ENCODE measurements at places on chromosomes 3 and 15.

- DNase-seq: no peak
Observed at GRCh38 chr3:123352134-123352554, 96.7 kb downstream of the ADCY5 start.

DNA sequence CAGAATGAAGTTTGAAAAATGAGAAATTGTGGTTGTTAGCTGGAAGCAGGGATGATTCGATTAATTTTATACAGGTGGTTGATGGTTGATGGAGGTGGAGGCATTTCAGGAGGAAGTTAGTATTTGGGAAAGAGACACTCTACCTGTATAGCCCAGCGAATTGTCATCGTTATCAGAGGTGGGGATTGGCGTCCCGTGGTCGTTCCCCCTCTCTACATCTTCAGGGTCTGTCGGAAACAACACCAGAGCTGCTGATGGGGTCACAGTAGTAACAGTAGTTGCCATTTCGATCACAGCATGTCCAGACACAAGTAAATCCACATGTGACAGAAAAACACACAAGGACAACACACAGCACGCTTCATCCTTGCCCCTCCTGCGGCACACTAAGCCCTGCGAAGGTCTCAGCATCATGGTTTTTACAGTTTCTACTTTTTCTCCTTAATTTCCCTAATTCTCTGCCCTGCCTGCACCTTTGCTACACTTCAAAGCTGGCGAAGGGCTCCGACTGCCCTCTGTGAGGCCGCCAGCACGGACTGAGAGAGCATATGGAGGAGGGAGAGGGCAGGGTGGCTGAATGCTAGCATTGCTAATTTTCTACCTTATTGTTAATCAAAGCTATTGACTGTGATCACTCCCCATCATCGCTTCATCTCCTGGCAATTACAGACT, 642.3 kb downstream of the ROBO1 start:
- DNase-seq: no peak

GRCh38 chr3:125186800-125187598, 25.5 kb downstream of the SLC12A8 start:
- no peak for DNase-seq

GRCh38 chr3:149199474-149199873, 22.2 kb downstream of the CP start:
- DNase-seq: no peak

- DNase-seq: no peak
Observed at GRCh38 chr3:115072265-115073021, 74.6 kb downstream of the ZBTB20 start.

- no peak for DNase-seq
Observed at GRCh38 chr15:65731926-65732325, 60.2 kb downstream of the DENND4A start.

DNA sequence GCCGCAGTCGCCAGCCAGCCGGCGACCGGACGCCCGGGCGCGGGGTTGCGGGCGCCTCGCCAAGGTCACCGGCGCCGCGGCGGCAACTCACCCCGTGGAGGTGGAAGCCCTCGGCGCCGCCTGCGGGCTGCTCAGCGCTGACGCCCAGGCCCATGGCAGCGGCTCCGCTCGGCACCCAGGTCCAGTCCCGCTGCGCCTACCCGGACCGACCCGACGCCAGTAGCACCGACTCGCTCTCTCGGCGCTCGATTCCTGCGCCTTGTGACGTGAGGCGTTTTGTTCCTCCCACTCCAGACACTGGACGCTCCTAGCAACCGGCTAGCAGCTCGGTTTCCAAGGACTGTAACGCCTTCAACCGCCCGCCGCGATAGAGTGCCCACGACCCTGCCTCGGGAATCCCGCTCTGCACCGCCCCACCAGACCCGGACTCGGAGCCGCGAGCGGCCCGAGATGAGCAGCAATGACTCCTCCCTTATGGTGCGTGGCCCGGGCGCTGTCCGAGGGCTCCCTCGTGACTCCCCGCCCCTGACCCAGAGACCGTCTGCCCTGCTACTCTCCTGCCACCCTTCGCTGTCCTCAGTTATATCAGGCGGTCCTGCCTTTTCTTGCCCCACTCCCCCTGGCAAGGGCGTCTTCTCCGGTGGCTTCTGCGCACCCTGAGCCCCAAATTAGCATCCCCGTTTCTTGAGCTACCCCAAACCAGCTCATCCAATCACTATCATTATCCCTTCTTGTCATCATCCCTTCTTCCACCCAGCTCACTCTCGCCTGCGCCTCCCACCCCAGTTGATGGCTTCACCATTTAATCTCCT, at the start of the genes GORASP1 and TTC21A:
GORASP1 (minus strand) TSS at position 240 of the 812 bp plus-strand sequence; CDS start at position 154, 86 bp downstream.
TTC21A (plus strand) TSS at position 293 of the 812 bp plus-strand sequence; CDS start at position 451, 158 bp downstream.
- DNase-seq: peak; percentile 52

DNA sequence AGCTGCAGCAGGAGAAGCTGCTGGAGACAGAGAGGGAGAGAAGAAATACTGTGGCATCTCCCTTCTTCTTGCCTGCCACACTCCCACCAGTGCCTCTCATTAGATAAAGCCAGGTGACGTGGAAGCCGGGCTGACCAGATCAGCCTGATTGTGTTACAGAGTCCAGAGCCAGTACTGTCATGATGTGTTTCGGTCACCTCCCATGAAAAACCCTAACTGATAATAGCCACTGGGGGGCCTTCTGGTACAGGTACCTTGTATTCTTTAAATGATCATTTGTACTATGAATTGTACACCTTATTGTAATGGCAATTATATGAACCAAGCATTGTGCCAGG, 125.8 kb upstream of the TMEM108 start:
- DNase-seq: no peak

- peak; percentile 30 for DNase-seq
Observed at GRCh38 chr3:128112357-128112968, 11.1 kb downstream of the RUVBL1 start.

GRCh38 chr15:77335298-77335697, 84.6 kb downstream of the PEAK1 start:
- no peak for DNase-seq

DNA sequence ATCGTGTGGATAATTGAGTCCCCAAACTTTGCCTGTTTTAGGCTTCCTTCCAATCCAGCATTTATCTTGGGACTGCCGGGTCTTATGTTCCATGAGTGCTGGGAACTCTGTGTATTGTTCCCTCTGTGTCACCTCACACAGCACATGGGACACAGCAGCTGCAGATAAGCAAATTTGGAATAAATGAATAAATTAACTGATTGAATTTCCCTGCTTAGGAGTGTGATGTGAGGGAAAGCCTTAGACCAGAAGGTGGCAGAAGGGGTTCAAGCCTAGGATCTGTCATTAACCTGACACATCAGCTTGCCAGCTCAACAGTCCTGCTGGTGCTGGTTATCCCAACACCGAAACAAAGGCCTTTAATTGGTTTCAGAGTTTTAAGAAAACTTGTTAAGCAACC, 114.3 kb downstream of the OXSM start:
- no peak for DNase-seq

DNA sequence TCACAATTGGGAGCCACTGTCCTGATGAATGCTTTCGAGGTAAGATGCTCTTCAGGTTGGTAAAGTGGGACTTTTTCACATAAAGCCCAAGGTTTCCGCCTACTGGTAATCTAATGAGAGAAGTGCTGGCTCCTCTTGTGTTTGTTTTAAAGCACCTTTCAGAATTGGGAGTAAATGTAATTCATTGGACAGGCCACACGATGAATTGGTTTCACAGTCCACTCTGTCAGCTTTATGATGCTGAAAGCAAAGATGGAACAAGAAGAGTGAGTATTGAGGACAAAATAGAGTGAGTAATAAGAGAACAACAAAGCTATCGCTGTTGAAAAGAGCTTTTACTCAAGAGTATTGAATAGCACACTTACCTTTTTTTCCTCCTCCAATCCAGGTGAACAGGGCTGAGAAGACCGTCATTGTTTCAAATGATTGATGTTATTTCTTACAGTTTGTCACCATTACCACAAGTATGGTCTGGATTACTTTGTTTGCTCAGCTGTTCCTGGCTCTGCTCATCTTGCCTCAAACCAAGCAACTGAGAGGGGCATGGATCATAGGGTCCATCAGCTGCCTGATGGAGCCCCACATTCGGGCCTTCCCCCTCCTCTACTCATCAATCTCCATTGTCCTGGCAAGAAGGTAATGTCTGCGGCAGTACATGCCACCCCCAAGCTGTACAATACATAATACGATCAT, 136.1 kb upstream of the CNTN4 start:
- no peak for DNase-seq

GRCh38 chr15:88166082-88166993, 90.2 kb downstream of the NTRK3 start:
- peak; percentile 2 for DNase-seq

GRCh38 chr3:124707656-124708062, 22.6 kb upstream of the UMPS start:
- no peak for DNase-seq

DNA sequence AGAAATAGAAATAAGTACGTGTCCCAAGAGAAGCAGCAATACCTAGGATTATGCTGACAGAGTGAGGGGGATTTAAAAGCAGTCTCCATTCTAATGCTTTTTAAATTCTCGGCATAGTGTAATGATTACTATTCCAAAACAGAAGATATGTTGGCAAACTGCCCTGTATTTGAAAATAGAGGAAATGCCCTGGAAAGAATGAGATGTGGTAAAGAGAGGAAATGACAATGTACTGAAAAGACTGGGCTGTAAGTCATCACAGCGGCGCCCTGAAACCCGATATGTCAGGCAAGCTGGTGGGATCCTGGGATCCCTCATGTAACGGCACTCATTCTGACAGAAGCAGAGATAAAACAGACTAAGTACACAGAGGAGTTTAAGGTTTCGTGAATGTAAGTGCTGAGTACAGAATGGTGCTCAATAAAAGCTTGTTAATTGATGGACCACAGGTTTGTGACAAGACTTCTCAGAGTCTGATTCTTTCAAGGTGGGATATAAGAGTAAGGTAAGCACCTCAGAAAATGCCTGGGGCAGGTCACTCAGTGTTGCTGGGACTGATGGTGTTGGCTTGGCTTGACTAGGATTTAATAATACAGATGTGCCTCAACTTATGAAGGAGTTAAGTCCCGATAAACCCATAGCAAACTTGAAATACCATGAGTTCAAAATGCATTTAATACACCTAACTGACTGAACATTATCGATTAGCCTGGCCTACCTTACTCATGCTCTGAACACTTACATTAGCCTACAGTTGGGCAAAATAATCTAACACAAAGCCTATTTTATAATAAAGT, 91.4 kb downstream of the NFKBIZ start:
- DNase-seq: no peak

DNA sequence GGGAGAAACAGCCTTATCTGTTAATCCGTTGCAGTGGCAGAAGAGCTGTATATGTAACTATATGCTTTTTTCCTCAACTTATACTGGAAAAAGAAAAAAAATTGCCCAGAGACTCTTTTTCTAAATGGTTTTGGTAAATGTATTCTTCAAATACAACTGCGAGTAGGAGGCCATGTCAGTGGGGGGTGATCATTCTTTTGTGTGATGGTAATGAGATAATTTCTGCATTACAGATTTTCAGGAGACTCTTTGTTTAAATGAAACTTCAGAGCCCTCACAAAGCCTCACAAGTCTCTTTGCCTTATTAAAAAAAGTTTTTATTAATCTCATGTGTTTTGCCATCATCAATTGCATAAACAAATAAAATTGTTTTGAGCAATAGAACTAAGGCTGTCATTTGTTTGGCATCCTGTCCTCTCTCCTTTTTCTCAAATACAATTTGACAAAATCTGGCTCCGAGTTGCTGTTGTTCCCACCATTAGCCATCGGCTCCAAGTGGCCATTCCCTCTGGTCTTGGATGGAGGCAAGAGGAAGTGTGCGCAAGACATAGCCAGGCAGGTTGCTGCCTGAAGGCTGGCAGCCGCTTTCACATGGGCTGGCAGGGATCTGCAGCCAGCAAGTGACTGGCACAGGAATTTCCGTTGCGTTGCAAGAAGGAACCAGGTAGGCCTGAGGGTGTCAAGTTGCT, 116.7 kb downstream of the FNDC3B start:
- DNase-seq: no peak

- DNase-seq: no peak
Observed at GRCh38 chr3:187256051-187256616, 35.4 kb downstream of the MASP1 start.

- DNase-seq: no peak
Observed at GRCh38 chr15:77160562-77161478, 89.9 kb upstream of the TSPAN3 start.

DNA sequence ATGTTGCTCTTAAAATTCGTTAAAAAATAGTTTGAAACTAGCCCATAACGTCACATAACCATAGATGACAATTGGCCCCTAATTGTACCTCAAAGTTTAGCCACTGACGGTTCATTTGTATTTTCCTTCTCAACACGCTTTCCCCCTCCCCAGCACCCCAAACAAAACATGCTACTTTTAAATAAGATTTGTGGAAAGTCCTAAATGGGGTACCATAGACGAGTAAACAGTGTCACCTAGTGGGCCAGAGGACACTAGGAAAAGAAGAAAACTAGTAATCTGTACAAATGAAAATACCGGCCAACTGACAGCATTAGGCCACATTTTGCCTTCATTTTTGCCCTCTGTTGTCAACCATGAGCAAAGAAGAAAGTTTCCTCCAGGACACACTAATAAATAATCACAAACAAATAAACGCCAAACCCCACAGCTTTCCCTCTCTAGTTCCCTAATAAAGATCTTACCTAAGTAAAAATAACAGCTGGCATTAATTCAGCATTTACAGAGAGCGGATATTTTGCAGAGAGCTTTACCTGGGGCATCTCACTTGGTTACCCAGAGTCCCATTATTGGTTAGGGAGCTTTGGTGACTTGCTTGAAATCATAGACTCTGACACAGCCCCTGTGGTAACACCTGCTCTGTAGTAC, 175.1 kb upstream of the ATP11B start:
- DNase-seq: no peak

GRCh38 chr3:87270908-87271700, 5.3 kb downstream of the POU1F1 start:
- no peak for DNase-seq

DNA sequence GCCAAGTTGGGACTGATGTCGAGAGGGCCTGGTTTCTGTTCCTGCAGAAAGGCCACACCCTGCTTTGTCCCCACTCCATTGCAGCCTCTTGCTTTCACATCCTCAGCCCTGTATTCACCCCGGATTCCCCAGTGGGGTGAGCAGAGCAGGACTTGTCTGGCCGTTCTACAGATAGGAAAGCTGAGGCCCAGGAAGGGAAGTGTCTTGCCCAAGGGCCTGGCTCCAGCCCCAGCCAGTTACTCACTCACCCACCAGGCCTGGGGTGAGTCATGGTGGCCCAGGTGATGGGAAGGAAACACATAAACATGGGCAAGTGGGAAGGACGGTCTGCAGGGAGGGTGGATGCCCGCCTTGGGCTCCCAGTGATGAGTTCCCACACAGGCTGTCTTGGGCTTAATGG, 6.1 kb upstream of the DUSP7 start:
- DNase-seq: no peak

DNA sequence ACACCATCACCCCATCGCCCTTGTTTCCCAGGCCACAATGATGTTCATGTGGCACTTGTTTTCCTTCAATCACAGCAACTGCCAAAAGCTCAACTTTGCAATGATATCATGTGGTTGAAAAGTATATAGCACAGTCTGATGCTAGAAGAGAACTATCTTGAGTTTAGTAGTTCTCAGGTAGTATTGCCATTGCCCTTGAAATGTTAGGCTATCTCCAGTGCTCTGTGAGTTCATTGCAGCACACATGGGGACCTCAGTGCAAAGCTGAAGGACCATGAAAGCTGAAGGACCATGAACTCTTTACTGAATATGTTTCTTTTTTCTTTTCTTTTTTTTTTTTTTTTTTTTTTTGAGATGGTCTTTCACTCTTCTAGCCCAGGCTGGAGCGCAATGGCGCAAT, 35.9 kb upstream of the SAMMSON start:
- no peak for DNase-seq

GRCh38 chr15:40769274-40770146, at the start of gene C15orf62:
TSS of gene C15orf62 (plus strand) at chr15:40769980. CDS start at chr15:40770496, 516 bp downstream.
- DNase-seq: peak; percentile 25

Measured in stimulated activated CD4-positive, alpha-beta T cell treated with anti-CD3 and anti-CD28 coated beads, Interleukin-2, amount 100 ng/mL, for 48 hours (primary cell).